ENCODE measurements at places on chromosomes 11 and 22.
A peak's percentile ranks its signal among the peaks of the same experiment; 100 is the strongest.

DNA sequence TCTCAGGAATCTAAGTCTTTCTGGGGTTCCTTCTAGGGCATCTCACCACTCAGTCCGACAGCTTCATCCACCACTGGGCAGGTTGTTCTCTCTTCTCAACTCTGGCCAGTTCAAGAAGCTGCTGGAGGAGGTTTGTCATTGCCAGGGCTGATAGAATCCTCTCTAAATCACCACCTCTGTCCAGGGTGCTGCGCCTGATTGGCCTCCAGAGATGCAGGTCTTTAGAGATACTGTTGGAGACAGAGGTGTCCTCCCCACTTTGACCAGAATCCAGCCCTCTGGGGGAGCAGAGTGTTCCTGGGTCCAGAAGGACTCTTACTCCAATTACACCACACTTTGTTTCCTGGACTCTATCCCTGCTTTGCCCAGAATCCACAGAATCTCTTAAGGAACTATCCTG lies 90.2 kb downstream of the NELL1 start:
- no peak for DNase-seq

DNA sequence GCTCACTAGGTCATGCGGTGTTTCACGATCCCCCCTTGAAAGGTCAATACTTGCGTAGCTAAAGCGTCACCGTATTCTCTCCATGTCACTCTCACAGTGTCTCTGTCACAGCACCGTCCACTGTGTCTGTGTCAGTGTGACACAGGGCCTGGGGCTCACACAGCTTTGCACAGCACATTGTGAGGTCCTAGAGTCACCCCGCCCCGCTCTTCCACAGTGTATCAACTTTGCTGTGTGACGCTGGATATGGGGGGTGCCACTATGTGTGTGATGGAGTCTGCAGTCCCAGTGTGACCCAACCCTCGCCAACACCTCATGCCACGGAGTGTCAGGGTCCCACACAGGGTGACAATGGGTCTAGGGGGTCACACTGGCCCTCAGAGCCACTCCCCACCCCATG lies 583 bp downstream of the P4HA3 start:
- peak; percentile 18 for DNase-seq

DNA sequence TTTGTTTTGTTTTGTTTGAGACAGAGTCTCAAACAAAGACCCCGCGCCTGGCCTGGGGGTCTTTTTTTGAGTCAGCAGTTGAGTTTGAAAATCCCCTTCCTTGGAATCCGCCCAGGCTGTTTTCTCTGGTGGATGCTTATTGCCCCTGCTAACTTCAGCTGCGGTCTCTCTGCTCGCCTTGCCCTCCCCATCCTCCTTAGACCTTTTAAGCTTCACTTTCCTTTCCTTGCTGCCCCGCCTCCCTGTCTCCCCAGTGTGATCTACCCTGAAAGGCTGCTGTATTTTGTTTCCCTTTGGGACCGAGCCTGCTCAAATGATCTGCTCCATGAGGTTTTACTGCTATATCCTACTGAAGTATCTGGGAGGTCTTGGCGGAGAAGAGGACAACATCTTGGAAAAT lies 2.5 kb downstream of the USP18 start:
- no peak for DNase-seq

- no peak for DNase-seq
These were observed 1.6 kb upstream of the ATG16L2 start for GRCh38 chr11:72812604-72812966.

GRCh38 chr11:17929171-17929570 lies 83.7 kb downstream of the SERGEF start:
- DNase-seq, result no peak

- no peak for DNase-seq
These were observed 454.0 kb upstream of the DDI1 start for GRCh38 chr11:103582351-103582909.

DNA sequence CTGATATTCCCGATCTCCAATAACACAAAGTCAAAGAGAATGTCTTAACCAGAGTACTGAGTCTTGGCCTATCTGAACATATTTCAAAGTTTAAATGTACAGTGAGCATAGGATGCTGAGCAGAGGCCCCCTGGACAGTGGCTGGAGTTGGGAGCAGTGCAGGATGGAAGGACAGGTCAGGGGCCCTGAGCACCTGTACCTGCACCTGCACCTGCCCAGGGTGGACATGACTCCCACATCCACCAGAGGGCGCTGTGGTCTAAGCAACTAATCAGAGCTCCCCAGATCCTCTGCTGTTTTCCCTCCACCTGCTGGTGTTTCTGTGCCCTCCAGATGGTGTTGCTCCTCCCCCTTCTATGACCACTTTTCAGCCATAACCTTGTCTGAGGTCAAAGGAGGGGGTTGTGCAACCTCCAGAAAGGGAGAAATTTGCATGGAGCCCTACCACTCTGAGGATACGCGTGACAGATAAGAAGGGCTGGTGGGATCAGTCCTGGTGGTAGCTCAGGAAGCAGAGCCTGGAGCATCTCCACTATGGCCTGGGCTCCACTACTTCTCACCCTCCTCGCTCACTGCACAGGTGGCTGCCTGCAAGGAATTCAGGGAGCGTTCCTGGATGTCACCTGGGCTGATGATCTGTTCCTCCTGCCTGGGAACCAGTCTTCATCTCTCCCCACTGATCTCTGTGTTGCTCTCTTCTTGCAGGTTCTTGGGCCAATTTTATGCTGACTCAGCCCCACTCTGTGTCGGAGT lies 49.1 kb upstream of the VPREB1 start:
- DNase-seq, result peak; percentile 65

DNA sequence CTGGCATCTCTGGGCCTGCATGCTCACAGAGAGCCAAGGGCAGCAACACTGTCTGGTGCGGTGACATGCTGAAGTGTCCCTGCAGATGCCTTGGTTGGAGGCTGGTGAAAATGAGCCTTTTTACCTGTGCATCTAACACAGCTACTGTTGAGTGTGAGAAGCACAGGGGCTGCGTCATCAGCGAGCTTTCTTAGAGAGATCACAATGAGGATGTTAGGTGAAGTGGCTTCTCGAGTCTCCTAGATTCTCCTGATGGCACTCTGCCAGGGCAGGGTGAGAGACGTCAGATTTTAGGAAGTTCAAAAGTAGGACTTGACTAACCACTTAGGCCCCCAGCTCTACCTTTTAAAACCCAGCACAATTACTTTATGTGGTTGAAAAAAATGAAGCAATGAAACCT lies 3.6 kb upstream of the SLC15A3 start:
- DNase-seq, result no peak

GRCh38 chr11:19994672-19995071 lies 165.6 kb downstream of the DBX1 start:
- DNase-seq, result no peak

- DNase-seq, result no peak
These were observed 1.2 kb upstream of the NRXN2 start for GRCh38 chr11:64723907-64724862.

GRCh38 chr22:28442264-28442710 lies 237.4 kb downstream of the TTC28 start:
- DNase-seq, result peak; percentile 30

GRCh38 chr11:46876471-46876870 lies 30.4 kb upstream of the CKAP5 start:
- peak; percentile 97 for DNase-seq

- peak; percentile 73 for DNase-seq
These were observed 91.2 kb downstream of the ZBTB16 start for GRCh38 chr11:114150671-114151070.

Data from G401 (cell line).